ENCODE measurements at places on chromosomes 4 and X.

- DNase-seq: no peak
These were observed 33.0 kb upstream of the ANXA3 start for GRCh38 chr4:78518561-78518960.

GRCh38 chr4:182488896-182489295 is 245.7 kb downstream of the TENM3 start:
- DNase-seq: no peak

DNA sequence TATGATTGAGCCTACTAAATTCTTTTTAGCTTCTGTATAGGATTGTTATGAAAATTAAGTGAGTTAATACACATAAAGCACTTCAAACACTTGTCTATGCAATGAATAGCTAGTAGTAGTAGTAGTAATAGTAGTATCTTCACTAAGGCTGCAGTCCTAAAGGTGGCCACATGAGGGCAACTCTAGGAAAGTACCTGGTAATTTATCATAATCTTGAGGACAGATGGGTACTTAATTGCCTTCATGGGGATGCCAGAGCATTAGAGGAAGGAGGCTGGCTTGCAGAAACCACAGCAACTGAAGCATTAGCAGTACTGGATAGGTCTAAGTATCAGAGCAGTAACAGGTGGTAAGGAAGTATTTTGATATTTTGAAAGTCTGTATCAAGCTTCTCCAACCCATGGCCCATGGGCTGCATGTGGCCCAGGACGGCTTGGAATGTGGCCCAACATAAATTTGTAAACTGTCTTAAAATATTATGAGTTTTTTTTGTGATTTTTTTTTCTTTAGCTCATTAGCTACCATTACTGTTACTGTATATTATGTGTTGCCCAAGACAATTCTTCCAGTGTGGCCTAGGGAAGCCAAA is 17.3 kb downstream of the NIPAL1 start:
- DNase-seq: peak; percentile 55

GRCh38 chr4:39415678-39416283 is 9.1 kb downstream of the KLB start:
- DNase-seq: no peak

GRCh38 chr4:85639946-85640345 is 165.0 kb downstream of the ARHGAP24 start:
- no peak for DNase-seq

- no peak for DNase-seq
These were observed 7.3 kb downstream of the NAP1L5 start for GRCh38 chr4:88690355-88690754.

- DNase-seq: no peak
These were observed 798.7 kb upstream of the AGA start for GRCh38 chr4:178240891-178241290.

DNA sequence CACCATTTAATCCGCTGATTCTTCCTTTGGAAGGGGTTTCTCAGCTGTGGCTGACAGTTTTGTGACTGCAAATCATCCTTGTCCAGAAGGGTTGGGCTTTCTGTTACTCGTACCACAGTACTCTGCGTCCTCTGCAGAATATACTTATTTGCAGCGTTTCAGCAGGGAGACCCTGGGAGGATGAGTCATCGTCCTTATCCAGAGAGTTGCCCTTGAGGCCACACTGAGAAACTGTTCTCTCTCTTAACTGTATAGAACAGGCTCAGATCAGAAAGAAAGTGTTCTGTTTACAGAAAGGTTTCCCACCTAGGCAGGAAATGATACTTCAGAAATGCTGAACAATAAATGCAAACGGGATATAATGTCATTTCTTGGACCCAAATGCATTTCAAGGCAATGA is 47.8 kb upstream of the DDX53 start:
- DNase-seq: no peak

DNA sequence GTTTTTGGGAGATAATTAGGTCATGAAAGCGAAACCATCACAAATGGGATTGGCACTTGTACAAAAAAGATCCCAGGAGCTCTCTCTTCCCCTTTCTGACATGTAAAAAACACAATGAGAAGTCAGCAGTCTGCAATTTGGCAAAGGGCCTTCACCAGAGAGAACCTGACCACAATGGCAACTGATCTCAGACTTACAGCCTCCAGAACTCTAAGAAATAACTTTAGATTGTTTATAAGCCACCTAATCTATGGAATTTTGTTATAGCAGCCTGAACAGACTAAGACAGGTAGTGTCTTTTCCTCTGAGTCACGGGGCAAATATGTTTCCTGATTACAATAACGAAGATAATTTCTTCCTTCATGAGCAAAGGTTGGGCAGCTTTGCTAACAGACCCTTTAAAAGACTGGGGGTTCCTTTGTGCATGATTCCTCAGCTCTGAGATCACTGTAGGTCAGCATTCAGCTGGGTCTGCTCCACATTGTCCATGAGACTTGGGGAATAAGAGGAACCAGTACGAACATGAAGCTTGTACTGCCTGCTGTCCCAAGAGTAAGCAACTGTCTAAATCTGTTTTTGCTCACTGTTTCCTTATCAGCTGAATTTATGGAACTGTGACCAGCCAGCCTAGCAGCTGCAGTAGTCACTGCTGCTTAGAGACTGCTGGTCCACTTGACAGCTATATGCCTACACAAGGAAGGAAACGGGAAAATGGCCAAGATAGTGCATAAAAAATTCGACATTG is 191.6 kb downstream of the ANAPC10 start:
- no peak for DNase-seq

- no peak for DNase-seq
These were observed 716.1 kb upstream of the INTU start for GRCh38 chr4:126916626-126917140.

- no peak for DNase-seq
These were observed 422.3 kb downstream of the MAPK10 start for GRCh38 chr4:85937507-85937906.

DNA sequence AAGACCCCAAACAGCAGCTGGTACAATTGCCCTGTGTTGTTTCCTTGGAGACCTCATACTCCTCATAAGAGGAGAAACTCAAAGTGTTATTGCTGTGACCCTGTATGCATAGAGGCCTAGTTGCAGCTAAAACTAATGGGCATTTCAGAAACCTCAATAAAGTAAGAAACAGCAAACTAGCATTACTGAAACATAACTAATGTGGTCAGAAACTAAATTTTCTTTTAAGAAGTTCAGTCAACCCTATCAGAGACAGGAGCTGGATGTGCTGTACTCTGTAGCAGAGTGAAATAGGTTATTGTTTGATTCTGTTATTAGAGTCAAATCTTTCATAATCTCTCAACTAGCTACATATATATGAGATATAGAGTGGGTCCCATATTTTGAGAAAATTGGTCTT is 257.5 kb upstream of the IRS4 start:
- DNase-seq: no peak

Data from activated CD4-positive, alpha-beta T cell treated with anti-CD3 and anti-CD28 coated beads, Interleukin-2, amount 50 U/mL, for 16 hours (primary cell).